Stimulated activated CD8-positive, alpha-beta memory T cell treated with anti-CD3 and anti-CD28 coated beads, Interleukin-4, amount 100 ng/mL, for 1 hour (primary cell): ENCODE measurements at places on chromosomes 16 and 17.

DNA sequence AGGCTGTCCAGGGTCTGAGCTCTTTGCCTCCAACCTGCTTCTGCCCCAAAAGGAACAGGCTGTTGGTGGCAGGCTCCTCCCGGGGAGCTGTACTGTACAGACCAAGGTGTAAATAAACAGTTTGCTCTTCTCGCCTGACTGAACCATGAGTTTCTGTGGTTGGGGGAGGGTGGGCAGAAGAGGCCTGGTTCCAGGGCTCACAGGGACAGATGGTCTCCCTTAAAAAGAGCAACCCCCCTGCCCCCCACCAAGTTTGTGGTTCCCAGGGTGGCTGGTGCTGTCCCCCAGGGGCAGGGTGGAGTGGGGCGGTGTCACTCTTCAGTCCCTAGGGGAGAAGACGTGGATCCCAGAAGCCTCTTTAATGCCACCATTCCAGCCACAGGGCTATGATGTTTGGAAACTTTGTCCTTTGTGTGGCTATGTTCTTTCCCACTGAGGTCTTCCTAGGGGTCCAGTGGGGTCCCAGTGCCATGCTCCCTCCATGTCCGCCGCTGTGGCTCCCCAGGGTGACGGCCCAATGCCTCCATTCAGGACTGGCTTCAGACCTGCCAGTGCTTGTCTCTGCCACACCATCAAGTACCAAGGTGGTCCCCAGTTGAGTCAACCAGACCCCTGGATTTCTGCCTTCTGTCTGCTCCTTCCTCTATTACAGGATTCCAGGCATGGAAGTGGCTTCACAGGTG lies 146.7 kb downstream of the RAB11FIP4 start:
- DNase-seq = no peak

- no peak for DNase-seq
Observed at GRCh38 chr16:55325080-55325447, 1.1 kb downstream of the IRX6 start.

GRCh38 chr17:33284022-33284421 lies 9.1 kb downstream of the ASIC2 start:
- no peak for DNase-seq

- peak; percentile 40 for DNase-seq
Observed at GRCh38 chr17:32876417-32877163, at the start of gene MYO1D. MYO1D (minus strand) TSS chr17:32877124; CDS start chr17:32876872, 252 bp downstream.

- no peak for DNase-seq
Observed at GRCh38 chr17:30605027-30605426, 127.8 kb downstream of the GOSR1 start.

- no peak for DNase-seq
Observed at GRCh38 chr16:4891097-4891885, 44.0 kb downstream of the UBN1 start.

DNA sequence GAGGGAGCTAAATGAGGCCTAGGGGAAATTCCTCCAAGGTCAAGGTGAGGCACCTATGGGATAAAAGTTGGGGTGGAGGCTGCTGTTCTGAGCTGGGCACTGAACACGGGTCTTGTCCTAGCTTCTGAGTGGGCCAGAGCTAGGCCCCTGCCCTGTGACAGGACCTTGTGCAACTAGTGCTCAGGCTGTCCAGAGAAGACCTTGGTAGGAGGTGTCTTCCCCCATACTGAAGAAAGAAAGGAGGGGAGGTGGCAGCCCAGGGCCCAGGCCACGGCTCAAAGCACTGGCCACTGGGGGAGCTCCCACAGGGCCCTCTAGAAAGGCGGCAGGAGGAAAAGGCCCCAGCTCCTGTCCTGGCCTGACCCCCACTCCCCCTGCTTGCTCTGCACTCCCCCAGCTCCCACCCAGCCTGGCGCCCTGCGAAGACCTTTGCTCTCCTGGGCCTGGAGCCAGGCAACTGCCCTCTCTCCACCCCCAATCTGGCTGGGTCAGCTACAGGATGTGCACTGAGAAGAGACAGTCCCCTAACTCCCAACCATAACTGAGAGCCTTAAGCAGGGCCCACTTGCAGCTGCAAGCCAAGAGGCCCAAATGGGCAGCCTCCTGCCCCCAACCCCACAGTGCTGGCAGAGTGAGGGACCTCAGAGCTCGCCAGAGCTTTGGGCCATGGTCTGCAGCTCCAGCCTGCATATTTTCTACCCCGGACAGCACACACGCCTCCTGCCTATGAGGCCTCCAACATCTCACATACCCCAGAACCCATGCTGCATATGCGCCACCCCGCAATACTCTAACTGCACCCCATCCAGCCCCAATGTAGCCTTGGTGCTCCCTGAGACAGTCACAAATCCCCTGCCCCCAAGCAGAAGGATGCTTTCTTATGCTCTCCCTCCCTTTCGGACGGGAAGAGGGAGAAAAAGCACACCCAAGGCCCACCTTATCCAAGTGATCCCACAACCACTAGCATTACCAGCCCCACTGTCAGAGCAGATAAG lies 15.3 kb downstream of the HSD11B2 start:
- no peak for DNase-seq

- DNase-seq = no peak
Observed at GRCh38 chr16:5026664-5027063, 7.1 kb downstream of the NAGPA start.

DNA sequence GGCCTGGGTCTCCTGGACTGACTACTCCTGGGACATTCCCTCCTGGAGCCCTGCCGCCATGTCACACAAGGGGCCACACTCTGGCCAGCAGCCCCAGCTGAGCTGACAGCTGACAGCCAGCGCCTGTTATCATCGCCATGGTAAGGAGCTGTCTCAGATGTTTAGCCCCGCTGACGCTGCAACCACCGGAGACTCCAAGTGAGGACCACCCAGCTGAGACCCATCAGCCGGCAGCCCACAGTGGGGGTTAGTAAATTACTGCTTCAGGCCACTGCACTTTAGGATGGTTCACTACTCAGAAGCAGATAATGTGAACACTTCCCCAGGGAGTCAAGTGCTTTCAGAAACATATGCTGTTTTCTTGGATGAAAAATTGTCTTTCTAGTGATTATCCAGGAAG lies 14.6 kb upstream of the SPHK1 start:
- DNase-seq = no peak

DNA sequence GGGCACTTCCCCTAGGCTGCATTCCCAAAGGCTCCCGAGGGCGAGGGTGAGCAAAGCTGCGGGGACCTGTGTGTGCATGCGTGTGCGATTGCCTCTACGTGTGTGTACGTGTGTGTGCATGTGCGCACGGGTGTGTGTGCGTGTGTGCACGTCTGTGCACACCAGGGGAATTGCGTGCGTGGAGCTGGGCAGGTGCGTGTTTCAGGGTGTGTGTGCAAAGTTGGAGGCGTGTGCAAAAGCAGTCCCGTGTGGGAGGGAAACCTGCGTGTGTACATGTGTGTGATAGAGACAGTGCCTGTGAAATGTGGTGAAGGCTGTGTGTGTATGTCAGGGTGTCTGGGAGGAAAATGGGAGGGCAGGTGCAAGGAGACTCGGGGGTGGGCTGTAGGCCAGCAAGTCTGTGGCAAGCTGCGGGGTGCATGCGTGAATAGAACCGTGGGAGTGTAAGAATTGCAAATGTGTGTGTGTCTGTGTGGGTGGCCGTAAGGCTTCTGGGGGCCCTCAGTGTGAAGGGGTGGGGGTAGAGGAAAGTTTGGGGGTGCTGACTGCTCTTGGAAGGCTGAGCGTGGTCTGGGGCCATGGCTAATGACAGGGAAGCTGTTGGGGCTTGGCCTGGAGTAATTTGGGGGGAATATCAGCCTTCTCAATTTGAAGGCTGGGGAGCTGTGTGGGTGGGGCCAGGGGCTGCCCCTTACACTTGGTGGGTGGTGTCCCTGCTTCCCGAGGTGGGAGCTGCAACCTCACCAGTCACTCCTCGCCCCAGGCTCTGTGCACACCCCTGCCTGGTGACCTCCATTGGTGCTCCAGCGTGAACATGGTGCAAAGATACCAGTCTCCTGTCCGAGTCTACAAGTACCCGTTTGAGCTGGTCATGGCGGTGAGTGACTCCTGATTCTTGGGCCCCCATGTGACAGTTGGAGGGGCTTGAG lies 644 bp downstream of the SEC14L5 start:
- no peak for DNase-seq

- no peak for DNase-seq
Observed at GRCh38 chr16:66422366-66422765, 4.7 kb upstream of the BEAN1 start.

- no peak for DNase-seq
Observed at GRCh38 chr16:78566397-78567073, 467.1 kb downstream of the WWOX start.

- no peak for DNase-seq
Observed at GRCh38 chr16:64397945-64398508, 723.8 kb downstream of the CDH11 start.

DNA sequence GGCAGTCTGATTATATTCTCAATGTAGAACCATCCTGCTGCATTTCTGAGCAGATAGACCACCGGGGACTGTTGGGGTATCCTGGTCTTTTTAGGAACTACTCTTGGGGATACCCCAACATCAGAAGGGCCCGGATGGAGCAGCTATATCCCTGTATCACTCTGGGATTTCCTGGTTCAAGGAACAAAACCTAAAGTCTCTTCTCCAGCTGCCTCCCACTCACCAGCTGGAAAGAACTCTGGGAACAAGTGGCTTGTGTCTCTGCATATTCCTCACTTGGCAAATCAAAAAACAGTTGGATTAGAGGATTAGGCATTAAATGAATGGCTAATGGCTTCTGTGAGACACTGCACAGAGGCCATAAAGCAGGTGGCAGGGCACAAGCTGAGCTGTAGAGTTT lies 62.3 kb upstream of the HS3ST2 start:
- DNase-seq = no peak

GRCh38 chr17:40322358-40323315 lies 13.7 kb downstream of the RARA start:
- peak; percentile 83 for DNase-seq

GRCh38 chr16:65621640-65622039 lies 499.8 kb upstream of the CDH11 start:
- DNase-seq = no peak

DNA sequence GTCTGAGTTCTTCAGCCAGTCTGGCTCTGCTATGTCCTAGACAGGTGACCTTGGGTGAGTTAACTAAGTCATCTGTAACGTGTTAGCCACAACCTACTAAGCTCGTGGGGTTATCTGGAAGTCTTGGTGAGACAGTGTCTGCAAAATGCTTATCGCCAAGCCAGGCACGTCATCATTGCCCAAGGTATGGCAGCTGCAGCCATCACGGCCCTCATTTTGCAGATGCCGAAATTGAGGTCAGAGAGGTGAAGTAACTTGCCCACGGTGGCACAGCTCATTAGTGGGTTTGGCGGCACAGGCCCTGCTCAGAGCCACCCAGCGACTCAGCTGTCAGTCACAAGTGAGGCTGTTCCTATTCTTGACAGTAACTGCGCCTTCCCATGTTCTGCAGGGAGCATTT lies 79.8 kb downstream of the CMIP start:
- DNase-seq = peak; percentile 20

DNA sequence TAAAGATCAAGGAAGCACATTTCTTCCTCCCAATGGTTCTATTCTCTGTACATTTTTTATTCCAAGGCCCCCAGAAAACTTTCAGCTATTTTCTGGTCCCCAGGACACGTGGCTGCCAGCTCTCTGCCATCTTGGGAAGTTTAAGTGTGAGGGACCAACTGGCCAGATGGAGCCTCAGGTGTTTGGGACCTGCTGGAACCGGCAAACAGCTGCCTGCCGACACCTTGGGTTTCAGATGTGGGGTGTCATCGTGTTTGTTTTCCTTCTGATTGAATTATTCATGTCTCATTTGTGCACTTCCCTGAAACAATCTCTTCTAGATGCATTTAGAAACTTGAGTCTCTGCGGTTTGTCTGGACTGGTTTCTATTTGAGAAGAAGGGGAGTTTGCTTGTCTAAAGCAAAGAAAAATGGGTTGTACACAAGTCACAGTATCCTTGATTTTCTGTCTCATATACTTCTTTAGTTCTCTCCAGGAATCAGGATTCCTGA lies 386.5 kb downstream of the SLC39A11 start:
- no peak for DNase-seq

- DNase-seq = no peak
Observed at GRCh38 chr17:78839235-78839761, 1.3 kb downstream of the USP36 start.

DNA sequence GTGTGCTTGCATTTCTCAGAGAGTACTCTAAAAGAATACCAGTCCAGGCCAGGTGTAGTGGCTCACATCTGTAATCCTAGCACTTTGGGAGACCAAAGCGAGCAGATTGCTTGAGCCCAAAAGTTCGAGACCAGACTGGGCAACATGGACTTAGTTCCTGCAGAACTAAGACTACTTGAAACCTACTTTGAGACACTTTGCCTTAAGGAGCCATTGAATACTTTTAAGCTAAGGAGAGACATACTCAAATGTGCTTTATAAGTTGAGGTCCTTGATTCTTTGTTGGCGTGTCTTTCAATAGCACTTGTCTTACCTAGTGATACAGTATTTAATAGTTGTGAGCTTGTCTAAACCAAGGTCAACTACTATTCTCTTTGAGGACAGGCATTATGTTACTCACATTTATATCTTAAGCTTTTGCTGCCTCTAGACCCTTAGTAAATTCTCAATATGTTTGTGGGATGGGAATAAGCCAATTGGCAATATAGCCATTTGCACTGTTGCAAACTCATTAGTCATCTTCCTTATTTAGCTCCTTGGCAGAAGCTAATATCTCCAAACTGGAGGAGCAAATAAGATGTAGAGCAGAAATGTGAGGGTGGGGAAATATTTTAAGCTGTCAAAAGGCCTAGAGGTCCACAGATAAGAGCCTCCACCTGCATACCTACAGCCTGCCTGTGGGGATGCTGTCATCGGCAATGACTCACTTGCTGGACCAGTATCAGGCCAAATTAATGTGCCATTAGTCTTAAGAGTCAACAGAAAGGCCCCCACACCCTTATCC lies 16.3 kb downstream of the SCPEP1 start:
- no peak for DNase-seq

- DNase-seq = no peak
Observed at GRCh38 chr16:57427824-57428223, 19.4 kb downstream of the CIAPIN1 start.

DNA sequence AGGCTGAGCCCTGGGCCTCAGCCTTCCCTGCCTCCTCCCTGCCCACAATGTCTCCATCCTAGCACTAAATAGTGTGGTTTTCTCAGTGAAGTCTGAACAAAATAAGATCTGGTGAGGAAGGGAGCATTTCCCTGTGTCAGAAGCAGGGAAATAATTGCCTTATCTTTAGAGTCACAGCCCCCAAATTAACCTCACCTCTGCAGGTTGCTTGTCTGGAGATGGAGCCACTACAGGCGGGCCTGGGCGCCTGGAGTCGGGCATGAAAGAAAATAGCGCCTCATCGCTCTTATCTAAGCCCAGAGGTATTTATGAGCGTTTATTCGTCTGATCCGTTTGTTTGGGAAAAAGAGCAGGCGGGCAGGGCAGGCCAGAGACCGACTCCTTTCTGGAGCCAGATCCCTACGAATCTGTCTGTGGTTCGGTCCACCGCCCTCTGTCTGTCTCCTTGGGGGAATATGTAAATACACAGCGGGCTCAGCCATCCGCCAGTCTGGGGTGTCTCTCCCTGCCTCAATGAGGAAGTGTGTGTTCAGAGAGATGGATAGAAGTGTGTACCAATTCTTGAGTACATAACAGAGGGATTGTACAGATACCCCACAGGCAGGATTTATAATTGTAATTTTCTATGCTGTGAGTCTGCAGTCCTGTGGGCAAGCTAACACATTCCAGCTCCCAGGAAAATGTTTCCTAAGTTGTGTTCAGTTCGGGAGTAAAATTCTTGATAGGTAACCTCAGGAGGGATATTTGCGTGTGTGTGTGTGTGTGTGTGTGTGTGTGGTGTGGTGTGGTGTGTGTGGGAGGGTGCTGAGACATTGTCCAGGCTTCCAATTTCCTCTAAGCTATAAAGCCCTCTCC lies 4.3 kb downstream of the HOXB6 start:
- DNase-seq = no peak
